Inflammatory macrophage (primary cell): ENCODE measurements at places on chromosomes 16 and 17.

DNA sequence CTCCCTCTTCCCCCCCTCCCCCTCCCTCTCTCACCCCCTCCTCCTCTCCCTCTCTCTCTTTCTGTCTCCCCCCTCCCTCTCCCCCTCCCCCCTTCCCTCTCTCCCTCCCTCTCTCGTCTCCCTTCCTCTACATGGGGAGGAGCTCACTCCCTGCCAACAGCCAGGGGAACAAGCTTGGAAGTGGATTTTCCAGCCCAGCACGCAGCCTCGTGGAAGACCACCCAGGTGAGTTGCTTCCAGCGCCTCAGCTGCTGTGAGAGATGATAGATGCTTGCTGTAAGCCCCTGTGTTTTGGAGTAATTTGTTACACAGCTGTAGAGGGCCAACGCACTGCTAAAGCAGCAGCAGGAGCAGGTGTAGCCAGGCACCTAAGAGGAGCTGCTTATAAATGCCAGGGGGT lies 20.8 kb downstream of the ACTG1 start:
- DNase-seq: no peak

DNA sequence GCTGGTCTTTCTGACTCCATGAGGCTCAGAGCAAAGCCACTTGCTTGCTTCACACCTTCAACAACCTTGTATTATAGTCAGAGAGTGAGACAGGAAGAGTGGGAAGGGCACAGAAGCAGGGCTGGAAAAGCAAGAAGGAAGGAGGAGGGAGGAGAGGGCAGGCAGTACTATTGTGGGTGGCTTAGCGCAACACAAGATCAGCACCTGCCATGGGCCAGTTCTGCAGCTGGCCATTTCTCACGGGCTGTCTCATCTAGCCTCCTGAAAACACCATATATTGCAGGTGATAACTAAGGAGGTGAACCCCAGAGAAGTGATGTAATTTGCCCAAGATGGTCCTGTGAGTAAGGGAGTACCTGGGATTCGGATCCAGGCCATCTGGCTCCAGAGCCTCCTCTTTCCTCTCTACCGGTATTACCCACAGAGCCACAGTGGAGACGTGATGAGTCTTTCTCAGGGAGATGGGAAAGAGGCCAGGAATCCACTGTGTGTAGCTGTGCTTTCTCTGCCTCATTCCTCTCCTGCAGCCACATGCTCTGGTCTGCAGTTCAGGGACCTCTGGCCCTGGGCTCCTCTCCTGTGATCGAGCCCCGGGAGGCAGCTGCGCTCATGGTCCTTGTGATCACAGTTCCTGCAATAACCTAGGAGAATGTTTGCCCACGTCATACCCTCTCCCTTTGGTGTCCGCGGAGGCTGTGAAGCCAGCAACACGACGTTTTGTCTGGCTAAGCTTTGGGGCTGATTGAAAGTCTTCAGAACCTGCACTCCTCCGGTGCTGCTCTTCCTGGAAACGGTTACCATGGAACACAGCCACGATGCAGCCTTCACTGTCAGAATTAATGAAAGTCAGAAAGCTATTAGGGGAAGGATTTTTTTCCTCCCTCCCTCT lies 178.1 kb upstream of the CCL2 start:
- no peak for DNase-seq

DNA sequence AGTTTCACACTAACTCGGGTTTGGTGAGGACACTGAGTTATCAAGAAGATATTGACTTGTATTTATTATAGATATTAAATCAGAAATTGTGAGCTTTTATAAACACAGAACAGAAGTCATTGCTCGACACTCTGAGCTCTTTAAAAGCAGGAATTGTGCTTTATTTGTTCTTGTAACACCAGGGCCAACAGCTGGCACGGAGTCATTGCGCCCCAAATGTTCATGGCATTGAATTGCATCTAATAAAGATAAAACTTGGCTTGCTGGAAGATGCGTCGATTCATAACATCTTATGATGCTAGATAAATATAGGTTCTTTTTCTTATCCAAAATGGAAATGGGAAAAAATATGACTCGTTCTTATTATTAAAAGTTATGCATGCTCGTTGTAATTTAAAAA lies 11.8 kb upstream of the MLYCD start:
- DNase-seq: no peak

DNA sequence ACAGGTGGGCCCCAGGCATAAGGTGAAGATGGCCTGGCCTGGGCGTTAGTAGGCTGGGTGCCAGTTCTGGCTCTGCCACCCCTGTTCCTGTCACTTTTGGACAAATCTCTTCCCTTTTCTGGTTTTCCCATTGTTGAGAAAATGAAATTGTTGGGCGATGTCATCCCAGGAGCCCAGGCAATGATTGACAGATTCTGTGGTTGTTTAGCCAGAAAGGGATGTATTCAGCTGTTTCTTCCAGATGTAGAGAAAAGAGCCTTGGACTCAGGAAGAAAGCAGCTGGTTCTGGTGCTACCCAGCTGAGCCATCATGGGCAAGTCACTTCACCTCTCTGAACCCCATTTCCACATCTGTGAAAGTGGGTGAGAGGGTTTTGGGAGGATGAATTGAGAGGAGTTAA lies 60.1 kb upstream of the MRTFB start:
- no peak for DNase-seq

- no peak for DNase-seq
Measured at GRCh38 chr17:2023256-2023655, 1.9 kb downstream of the RTN4RL1 start.

DNA sequence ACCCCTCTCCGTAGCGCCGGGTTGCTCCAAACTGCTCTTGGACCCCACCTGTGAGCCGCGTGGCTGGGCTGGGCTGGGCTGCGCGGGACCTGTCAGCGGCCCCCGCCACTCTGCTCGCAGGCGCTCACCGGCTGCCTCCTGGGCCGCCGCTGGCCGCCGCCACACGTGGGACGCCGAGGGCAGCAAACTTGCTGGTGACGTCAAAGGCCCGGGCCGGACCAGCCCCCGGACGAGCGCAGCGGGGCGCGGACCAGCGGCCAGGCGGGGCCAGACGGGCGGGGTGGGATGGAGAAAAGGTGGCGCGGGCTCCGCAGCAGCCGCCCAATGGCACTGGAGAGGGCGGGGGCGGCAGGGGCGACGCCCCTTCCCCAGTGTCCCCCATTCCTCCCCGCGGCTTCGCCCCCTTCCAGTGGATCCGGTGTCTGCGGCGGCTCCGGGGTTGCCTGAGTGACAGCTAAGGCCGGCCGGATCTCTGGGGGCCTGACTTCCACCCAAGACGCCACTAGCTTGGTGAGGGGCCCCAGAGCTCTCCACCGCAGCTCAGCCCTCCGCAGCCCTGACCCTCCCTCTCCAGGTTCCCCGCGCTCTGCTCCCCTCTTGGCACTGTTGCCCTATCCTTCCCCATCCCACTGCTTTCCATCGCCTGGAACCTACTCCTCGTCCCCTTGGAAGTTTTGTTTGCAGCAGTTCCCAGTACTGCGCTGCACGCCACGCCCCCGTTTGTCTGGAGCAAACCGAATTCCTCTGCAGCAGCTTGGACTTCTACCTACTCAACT lies at the start of gene HS3ST3A1:
HS3ST3A1 (minus strand) TSS at position 154 of the 776 bp plus-strand sequence. CDS start 800 bp downstream, outside the sequence.
- no peak for DNase-seq

GRCh38 chr16:57544124-57544653 lies 1.7 kb downstream of the ADGRG5 start:
- DNase-seq: peak; percentile 91

DNA sequence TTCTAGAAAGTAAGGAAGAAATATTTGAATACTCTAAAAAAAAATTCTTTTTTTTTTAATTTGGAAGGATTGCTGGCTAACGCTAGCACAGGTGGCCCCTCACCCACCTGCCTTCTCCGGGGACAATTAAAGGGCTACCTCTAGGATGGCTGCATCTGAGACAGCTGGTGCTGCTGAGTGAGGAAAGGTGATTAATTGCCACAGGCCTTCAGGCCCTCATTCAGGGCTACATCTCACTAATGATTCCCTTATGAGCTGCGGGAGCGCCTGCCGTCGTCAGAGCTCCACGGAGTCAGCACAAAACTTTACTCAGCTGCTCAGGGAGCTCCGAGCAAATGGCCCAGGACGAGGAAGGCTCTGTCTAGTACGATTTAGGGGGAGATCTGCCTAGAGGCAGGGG lies 27.0 kb upstream of the AKTIP start:
- DNase-seq: no peak

DNA sequence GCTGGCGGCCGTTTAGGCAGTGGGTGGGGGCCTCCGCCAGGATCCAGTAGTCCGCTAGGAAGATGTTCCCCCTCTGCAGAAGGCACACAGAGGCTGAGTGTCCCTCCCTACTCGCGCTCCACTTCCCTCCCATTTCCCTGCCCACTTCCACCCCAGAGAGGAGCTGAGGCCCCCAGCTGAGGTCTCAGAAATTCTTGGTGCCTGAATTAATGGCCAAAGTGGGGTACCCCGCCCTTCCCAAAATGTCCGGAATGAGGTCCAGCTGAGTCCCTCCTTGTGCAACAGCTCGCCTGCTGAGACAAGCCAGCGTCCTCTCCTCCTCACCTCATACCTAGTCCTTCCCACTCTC lies 7.9 kb downstream of the ALOXE3 start:
- no peak for DNase-seq

DNA sequence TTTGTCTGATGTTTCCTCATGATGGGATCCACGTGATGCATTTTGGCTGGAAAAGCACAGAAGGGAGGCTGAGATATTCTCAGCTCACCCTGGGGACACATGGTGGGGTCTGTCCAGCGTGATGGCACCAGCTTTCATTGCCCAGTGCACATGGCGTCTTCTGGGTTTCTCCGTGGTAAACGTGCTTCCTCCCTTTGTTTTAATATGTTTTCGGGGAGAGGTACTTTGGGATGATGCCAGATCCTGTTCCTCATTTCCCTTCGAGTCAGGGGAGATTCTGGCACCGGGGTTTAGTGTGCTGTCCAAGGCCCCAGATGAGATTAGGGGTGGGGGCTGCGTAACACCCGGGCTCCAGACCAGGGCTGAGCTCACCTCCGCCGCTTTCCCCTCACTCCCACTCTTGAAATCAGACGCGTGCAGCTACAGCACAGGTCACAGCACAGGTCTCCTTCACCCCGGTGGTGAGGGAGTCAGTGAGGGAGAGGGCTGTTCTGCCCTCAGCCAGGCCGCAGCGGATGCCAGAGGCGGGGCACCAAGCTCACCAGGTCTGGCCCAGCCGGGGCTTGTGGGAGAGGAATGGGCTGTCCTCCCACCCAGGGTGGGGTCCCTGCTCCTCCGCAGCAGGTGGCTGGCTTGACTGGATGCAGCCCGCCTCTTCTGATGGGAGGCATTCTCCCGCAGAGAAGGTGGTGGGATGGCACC lies 33.9 kb downstream of the COX4I1 start:
- no peak for DNase-seq

DNA sequence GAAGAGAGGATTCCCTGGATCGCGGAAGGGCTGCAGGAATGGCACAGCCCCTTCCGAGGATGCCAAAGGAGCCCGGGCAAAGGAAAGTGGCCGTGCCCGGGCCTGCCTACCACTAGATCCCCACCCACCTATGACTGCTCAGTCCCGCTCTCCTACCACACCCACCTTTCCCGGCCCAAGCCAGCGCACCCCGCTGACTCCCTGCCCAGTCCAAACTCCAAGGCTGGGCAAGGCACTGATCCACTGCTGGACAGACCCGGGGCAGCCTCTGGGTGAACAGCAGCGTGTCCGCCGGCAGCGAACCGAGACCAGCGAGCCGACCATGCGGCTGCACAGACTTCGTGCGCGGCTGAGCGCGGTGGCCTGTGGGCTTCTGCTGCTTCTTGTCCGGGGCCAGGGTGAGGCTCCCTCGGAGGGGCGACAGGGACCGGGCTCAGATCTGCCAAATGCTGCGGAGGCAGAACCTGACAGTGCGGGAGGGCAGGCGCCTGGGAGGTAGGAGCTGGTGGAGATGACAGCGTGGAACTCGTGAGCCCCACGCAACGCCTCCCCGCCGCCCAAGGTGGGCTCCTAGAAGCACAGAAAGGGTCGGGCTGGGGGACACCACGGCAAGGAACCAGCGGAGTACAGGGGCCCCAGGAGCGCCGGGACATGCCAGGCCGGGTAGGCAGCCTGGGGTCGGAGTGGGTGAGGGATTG lies at the start of gene CES2:
CES2 (plus strand) TSS at position 203 of the 698 bp plus-strand sequence; CDS start at position 323, 120 bp downstream.
- no peak for DNase-seq

DNA sequence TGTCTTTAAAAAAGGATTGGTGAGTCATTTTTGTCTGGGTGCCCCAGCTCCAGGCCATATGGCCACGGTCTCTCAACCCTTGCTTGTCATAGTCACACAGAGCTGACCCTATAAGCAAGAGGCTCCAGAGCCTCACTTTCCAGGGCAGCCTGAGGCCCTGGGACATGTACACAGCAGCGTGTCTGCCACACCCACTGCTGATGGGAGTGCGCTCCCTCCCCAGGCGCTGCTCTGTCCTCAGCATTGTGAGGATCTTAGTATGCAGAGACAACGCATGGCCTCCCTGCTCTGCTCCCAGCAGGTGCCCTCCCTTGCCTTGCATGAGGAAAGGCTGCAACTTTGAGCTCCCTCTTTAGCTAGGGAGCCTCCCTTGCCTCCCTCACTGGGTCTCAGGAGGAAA lies 80.8 kb upstream of the CRHR1 start:
- DNase-seq: no peak

DNA sequence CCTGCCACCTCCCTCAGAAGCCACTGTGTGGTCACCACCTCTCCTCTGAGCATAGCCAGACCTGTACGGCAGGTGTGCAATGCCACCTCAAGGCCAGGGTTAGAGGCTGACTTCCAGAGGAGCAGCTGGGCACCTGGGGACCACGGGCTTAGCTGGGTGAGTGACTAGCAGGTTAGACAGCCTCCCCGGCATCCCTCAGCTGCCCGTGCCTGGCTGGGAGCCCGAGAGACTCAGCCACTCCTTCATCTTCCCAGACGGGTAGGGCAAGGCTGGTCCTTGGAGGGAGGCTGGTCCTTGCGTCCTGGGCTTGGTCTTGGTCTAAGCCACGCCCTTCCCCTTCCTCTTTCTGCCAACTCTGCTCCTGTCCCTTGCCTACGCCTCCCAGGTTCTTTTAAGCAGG lies 7.8 kb downstream of the CRHR1 start:
- DNase-seq: no peak

- DNase-seq: no peak
Measured at GRCh38 chr16:6484935-6485334, 847.7 kb upstream of the RBFOX1 start.

- no peak for DNase-seq
Measured at GRCh38 chr17:58318065-58318481, 10.5 kb downstream of the TSPOAP1 start.

DNA sequence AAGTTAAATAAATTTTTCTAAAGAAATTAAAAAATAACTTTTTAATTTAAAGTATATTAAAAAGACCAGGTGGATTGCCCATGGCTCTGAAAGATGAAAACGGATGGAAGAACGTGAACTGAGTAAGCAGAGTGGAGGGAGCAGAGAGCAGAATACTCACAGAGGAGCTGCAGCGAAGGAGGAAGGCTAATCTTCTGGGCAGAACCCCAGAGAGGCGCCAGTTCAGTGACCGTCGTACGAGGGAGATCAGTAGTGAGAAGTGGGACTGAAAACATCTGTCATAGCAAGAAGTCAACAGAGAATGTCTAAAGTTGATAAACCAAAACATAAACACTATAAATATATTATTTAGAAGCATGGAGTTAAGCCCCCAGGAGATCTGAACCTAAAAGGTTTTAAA lies 34.9 kb downstream of the UBE2G1 start:
- DNase-seq: no peak
